Fibroblast of the conjunctiva (primary cell): ENCODE measurements at places on chromosomes 3 and 15.
A peak's percentile ranks its signal among the peaks of the same experiment; 100 is the strongest.

DNA sequence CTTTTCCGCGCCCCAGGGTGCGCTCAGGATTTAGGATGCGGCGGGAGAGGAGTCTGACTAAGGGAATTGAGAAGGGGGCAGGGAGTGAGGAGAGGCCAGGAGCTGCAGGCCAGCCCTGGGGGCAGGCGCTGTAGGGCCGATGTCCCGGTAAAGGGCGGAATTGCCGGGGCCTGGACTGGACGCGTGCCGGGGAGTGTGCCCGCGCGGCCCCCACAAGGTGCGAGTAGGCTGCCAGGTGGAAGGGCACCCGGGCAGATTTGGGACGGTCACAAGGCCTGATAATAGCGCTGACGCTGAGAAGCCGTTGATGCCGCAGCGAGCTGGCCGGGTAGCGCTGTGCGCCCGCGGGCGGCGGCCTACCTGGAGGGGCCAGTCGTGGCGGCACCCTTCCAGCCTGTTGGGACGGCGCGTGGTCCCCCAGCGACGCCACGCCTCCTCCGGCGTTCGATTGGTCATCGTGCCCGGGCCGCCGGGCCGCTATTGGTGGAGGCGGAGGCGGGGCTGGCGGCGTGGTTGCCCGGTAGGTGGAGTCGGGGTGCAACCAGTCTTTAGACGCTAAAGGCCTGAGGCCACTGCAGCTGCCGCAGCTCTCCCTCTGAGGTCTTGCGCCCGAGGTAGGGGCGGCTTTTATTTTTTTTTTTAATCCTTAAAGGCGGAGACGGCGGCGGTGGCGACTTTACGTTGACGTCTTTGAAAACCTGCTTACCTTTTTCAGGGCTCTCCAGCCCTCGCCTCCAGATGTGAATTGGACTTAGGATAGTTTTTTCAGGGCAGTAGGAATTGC lies 903 bp downstream of the SLC25A38 start:
- peak; percentile 80 for DNase-seq

DNA sequence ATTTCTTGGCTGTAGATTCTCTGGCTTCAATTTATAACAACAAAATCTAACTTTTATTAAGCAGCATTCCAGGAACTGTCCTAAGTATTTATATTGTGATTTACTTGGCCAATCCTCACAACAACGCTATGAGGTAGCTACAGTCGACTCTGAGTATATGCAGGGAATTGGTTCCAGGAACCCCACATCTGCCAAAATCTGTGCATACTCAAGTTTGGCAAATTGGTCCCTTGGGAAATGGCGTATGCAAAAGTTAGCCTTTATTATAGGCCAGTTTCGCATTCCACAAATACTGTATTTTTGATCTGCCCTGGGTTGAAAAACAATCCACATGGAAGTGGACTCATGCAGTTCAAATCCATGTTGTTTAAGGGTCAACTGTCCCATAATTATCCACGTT lies 53.9 kb downstream of the RAP2B start:
- peak; percentile 21 for DNase-seq

DNA sequence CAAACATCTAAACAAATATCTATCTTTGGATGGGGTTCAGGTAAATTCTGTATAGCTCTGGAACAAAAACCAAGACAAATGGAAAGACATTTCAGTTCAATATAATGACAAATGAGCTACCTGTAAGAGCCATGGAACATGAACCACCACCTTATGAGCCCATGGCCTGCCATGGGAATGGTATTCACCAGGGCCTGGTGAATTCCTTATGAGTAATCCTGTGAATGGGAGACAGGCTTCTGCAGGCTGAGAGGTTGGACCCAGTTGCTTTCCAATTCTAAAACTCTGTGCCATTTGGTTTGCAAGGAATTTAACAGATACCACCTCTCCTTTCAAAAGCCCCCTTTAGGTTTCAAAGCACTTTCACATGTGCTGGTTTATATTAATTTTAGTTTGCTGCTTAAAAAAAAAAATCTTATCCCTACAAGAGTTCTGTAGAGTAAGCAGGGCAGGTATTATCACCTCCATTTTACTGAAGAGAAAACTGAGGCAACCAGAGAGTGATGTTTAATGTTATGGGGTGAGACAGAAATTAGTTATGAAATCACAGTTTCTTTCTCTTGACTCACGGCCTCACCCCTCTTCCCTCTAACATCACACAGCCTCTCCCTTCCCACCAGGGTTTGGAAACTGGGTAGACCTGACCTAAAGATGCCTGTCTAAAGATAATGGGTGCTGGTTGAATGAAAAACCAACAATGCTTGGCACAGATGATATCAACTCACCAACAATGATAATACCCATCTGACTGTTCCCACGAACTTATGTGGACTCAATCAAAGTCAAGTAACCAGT lies 397.6 kb upstream of the WNT5A start:
- no peak for DNase-seq

DNA sequence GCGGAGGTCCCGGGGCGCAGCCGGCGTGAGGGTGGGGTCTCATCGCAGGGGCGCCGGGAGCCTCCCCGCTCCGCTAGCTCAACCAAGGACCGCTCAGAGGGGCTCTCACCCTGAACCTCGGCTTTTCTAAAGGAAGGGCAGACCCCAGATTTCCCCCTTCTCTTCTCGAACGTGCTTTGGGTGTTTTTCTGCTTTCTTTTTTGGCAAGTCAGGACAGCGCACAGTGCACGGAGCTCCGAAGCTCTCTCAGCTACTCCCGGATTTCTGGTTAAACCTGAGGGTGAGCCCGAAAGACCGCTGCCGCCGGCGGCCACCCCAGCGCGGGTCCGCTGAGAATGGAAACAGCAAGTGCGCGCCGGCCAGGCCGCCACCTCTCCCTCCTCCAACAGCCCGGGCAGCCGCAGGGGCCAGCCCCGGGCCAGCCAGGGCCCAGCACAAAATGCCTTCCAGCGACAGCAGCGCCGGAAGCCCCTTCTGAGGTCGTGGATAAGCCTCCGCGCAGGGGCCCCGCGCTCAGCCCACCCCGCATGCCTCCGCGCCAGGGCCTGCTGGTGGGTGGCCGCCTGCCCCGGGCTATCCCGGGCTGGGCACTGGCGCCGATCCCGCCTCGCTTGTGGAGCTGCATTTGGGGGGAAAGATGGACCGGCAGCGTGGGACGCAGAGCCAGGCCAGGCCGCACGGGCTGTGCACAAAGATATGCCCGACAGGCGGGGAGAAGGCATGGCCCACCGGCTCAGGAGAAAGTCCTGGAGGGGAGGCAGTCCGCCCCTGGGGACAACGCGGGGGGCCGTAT lies 8.2 kb upstream of the OCA2 start:
- DNase-seq, result no peak

- no peak for DNase-seq
Measured at GRCh38 chr3:175948041-175948440, 1088.9 kb downstream of the NAALADL2 start.

DNA sequence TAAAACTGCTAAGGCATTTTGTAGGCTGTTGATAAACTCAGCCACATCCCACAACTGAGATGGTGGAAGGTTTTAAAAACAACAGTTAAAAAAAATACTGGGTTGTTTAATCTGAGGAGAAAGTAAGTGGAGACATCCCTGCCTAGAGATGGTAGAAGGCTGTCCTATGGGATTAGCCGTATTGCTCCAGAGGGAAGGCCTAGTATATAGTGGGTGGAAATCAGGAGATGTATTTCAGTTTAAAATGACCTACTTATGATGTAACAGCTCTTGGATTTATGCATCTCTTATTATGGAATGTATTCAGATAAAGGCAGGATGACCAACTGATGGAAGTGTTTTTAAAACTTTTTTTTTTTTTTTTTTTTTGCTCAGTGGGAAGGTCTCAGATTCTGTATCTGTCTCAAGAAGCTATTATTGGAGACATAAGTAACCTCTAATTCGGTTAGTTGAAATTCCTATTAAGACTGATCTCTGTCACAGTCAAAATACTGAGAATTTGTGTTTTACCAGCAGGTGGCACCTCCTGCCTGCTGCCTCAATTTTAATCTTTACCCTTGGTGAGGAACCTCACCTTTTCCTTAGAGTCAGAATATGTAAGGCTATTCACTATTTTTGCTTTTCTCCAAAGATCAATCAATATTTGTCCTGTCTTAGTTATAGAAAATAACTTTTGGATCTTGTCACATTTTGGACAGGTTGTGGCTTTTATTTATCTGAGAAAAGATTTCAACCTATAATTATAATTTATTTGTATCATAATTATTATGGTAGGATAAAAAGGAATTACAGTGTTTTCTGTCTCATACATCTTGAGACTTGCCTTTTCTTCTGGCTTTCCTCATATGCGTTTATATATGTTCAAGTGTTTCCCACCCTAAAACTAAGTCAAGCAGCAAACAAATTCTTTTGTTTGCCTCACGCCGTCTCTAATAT lies 63.0 kb downstream of the VPS8 start:
- peak; percentile 10 for DNase-seq

- no peak for DNase-seq
Measured at GRCh38 chr15:62456011-62456920, 291.2 kb upstream of the C2CD4B start.
